ENCODE measurements at places on chromosomes 5 and 9. TPM values are rescaled to one million over a fixed set of nuclear protein-coding genes. Genes with fewer than 3 reads are reported as not detected.

DNA sequence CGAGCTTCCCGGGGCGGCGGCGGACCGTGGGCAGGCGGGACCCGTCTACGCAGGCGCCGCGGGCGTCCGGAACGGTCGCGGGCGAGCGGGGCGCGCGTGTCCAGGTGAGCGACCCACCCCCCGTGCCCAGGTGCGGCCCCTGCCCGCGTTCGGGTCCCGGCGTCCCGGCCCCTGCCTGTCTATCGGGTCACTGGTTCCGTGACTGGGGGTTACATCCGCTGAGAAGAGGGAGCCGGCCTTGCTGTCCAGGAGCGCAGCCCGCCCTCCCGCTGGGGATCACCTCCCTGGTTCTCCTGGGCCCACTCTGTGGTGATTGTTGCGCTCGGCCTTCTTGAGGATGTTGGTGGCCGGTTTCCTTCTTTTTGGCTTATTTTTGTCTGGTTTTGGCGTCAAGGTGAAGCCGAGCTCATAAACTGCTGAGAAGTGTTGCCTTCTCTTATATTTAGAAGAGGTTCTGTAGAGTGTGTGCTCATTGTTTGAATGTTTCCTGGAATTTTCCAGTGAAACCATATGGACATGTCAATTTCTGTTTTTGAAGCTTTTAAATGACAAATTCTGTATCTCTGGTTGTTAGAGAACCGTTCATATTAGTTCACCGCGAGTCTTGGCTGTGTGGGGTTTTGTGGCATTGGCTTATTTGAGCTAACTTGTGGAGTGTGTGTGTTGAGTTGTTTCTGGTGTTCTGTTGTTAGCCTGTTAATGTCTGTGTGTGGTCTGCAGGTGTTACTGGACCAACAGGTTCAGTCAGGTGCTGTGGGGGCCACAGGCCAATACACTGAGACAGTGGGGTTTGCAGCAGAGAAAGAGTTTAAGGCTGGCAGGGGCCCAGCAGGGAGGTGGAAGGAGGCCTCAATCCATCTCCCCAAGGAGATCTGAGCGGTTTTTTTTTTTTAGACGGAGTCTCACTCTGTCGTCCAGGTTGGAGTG, 621 bp downstream of the CEP72 start:
- peak; percentile 12 for DNase-seq

- peak; percentile 95 for DNase-seq
These were observed 155.7 kb downstream of the RMI1 start for GRCh38 chr9:84136119-84136868.

DNA sequence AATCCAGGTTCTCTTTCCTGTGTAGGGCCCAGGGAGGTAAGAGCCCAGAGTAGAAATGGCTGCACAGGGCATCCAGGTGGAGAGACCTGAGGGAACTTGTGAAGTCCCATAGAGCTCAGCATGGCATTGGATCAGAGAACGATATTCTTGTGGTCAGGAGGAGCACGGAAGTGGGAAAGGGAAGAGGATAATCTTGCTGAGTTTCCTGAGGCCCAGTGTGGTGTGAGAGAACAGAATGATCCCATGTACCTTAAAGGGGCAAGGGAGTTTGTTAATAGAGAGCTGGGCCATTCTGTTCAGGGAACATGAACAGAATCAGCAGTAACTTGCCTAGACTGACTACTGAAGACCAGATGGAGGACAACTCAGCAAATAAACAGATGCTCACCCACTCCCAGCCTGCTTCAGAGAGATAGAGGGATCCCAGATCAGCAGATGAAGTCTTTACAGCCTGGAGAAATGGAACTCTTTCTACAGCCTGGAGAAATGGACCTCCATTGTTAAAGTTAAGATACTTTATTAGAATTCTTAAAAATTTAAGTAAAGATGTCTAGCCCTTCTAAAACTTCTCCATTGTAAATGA, 119.7 kb upstream of the ELL2 start:
- DNase-seq, result no peak

- DNase-seq, result peak; percentile 90
These were observed 7.0 kb upstream of the IL12B start for GRCh38 chr5:159337016-159337955.

- no peak for DNase-seq
These were observed 210.8 kb upstream of the SMARCA2 start for GRCh38 chr9:1804128-1804865.

DNA sequence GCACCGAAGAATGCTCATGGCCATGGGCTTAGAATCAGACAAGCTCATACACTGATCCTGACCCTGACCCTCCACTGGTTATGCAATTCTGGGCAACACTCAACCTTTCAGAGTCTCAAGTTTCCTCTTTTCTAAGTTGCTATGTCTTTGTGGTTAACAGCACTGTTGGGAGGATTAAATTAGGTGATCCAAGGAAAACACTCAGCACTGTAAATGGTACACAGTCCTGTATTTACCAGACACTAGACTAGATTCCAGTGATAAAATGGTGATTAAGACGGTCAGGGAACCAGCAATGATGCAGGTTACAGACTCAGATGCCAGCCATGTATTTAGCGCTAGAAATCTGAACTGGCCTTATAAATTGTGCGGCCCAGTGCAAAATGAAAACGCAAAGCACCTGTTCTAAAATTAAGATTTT, 8.1 kb downstream of the ARL15 start:
- DNase-seq, result peak; percentile 77

DNA sequence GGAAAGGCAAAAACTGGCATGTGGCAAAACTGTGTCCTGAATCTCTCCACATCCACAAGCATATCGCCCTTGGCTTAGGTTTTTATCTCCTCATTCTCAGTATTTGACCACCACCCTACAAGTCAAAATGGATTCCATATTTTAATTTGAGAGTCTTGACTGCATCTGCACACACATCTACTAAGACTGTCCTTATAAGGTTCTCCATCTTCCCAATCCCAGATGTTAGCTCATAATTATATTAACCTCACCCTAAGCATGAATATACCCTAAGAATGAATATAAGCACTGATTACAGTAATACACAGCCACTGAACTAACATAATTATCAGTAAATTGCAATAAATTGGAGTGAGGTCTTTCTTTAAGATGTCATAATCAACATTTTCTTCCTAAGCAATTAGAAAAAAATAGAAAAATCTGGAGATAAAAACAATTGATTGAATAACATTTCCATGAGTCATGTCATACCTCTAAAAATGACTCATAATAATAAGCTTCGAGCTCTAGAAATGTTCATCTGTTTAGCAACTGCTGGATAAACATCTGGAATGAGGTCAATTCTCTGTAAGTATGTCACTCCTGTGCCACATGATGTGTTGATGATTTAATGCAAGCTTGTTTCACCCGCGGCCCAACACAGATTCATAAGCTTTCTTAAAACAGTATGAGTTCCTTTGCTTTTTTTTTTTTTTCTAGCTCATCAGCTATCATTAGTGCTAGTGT, 39.9 kb upstream of the PAM start:
- peak; percentile 84 for DNase-seq

DNA sequence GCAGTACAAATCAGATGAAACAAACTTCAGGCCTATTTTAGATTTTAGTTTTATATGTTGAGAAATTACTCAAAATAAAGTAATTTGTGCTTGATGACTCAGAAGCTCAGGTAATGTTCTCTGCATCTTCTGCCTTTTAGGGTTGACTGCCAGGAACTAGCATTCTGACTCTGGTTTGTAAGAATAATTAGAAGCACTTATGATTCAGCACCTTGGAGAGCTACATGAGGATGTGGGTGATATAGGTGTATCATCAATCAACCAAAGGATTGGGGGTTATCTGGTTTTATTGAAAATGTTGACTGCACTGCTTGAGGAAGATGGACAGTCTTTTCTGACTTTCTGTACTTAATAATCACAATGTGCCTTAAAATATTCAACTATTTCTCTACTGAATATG, 118.7 kb upstream of the SGCD start:
- DNase-seq, result no peak

DNA sequence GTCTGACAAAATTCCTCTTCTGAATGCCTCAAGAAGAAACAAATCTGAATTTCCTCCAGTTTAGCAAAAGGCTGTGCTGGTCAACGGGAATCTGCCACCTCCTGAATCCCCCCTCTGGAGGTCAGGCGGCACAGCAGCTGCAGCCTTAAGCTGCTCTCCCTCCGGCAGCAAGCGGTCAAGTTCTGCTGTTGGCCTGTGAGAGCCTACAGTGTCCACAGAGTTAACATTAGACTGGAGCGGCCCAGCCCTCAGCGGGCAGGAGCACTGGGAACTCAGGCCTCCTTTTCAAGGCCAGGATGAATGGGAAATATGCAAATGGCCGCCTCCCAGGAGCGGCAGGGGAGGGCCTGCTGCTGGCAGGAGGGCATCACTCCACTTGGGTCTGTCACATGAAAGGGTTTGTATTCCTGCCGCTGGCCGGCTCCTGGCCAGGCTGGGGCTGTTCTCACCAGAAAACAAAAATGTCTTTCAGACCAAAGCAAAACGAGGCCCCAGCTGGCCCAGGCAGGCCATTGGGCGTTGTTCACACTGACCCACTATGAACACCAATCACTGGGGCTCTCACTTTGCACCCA, 8.2 kb downstream of the ACSL6 start:
- no peak for DNase-seq

DNA sequence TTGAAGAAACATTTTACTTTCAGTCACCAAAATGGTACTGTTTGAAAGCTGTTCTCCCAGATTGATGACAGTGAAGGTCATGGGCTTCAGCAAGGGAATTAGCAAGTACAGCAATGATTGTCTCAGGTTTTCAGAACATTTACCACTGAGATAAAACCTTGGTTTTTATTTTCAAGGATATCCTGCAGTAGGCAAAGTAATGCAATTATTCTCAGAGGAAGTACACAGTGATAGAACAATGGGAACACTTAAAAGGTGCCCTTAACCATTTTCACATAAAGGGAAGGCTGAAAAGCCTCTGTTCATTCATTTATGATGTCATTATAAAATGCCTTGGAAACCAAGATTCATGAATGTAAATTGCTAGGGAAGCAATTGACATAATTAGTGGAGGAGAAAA, 471.8 kb upstream of the ACO1 start:
- DNase-seq, result no peak

DNA sequence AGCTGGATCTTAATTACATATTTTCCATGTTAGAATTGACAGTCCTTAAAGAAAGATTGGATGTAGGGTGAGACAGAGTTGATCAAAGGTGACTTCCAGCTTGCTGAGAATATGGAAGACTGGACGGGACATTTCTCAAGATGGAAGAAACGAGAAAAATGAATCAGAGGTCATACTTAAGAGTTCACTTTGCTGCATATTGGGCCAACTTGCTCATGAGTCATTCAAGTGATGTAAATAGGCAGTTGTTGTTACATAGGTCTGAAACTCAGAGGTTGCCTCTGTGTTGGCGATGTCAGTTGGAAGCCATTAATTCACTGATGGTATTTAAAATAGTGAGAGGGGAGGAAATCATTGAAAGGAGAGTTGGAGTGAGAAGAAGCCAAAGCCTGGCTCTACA, 132.8 kb downstream of the CD180 start:
- DNase-seq, result peak; percentile 56

DNA sequence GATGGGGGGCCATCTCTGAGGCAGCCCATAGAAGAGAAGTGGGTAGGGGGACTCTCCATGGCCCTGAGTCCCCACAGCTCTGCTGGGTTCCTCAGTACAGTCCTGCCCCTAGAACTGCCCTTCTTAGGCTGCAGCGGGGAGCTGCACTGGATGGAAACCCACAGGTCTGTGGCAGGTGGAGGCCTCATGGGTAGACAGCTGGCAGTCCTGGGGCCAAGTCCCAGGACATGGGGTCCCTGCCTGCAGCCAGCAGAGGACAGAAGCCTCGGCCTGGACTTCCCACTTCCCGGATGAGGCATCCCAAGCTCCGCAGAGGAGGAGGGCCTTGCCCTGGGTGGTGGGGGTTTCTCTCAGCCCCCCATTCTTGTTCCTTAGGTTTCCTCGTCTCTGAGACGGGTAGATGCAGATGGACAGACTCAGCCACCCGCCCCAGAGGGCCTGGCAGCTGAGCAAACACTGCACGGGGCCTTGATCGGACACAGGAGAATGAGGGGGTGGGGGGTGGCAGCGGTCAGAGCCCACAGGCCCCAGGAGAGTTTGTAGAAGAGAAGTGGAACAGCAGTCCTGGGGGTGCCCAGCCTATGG, 153.8 kb downstream of the C9orf50 start:
- no peak for DNase-seq

DNA sequence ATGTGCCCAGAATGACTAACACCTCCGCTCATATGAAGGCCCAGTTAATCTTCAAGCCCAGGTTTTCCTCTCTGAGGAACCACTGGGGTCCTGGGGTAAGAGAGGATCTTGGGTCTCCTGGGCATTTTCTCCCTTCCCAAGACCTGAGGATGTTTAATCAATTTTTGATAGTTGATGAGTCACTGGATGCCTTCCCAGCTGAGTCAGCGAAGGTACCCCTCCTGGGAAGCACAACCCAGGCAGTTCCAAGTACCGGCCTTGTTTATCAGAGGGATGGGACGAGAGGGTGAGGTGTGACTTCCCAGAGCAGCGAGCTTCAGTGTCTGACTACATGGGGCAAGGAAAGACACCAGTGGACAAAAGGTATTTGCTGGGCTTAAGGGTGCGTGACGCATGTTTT, 119.6 kb upstream of the IL12B start:
- DNase-seq, result peak; percentile 62

GRCh38 chr9:13960011-13960765, 353.8 kb downstream of the NFIB start:
- no peak for DNase-seq

DNA sequence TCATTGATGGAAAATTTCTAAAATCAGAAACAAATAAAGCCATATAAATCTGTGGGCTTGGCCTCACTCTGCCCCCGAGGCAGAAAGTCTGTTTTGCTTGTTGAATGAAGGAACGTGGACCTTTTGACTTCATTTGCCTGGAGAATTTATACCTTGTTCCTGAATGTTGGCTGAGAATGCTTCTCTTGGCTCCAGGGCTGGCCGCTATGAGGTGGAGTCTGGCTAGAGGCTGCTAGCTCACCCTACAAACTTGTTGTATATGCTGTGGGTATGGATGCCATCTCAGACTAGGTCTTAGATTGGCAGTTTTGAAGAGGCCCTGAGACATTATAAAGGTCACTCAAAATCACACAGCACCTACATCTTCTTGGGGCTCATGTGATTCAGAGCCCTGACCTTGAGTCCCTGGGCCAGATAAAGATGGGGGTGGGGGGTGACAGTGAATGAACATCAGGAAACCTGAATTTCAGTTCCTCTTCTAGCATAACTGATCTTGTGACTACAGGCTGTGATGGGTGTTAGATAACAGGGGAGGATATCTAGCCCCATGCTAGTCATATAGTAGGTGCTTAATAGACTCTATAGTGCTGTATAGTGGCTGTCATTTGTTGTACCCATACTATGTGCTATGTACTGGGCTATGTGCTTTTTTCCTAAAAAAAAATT, 2.8 kb downstream of the GM2A start:
- no peak for DNase-seq

The SLU7 gene
- total RNA-seq, result 69.8 TPM

The CYSRT1 gene
- total RNA-seq, result 3.9 TPM

The TRMO gene
- total RNA-seq, result 25.0 TPM

The WDR31 gene
- total RNA-seq, result 1.6 TPM

The ALAD gene
- total RNA-seq, result 3.2 TPM

The NTRK2 gene
- not detected for total RNA-seq

The PITX1 gene
- total RNA-seq, result 87.7 TPM

The PTGS1 gene
- 1.3 TPM for total RNA-seq

The SLC45A2 gene
- total RNA-seq, result not detected

The LNPEP gene
- total RNA-seq, result 30.3 TPM

All from bronchial epithelial cell (primary cell).